ENCODE measurements at places on chromosomes 2 and 18.
A peak's percentile ranks its signal among the peaks of the same experiment; 100 is the strongest.

- no peak for DNase-seq
Observed at GRCh38 chr18:79397247-79397829, 1.6 kb downstream of the NFATC1 start.

DNA sequence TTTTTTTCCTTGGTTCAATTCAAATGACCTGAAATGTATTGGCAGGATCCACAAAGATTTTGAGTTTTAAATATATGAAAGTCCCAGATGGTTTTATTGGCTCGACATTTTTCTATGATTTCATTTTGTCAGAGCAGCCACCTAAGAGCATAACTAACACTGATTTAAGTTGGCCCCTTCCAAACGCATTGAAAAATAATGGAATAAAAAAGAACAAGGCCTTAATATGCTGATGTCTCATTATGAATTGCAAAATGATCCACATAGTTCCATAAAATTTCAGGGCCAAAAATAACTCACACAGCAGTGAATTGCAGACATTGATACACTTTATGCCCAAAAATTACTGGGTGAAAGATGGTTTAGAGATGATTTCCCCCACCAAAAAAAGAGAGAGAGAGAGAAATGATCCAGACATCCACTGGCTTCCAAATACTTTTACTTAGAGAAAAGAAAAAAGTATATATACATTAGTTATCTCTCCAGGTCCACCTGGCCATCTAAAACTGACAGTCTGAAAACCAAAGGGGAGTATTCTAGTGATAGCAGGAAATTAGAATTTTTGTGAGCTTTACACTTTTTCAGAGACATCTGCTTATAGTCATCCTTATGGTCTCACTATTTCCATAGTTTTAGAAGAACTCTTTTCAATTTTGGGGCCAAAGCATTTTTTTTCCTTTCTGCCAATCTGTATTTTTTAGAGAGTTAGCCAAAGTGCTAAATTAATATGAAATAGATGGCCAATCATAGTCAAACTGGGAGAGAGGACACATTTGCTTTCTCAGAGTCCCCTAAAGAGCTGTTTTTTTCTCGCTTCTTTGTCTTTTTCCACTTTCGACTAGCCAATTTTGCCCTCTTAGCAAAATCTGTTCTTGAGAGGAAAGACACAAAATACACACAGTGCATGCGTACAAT is 213.5 kb upstream of the RND3 start:
- no peak for DNase-seq

- peak; percentile 0 for DNase-seq
Observed at GRCh38 chr2:48946449-48947048, 191.0 kb upstream of the LHCGR start.

- DNase-seq = no peak
Observed at GRCh38 chr18:7301094-7301493, 70.2 kb downstream of the LRRC30 start.

- DNase-seq = no peak
Observed at GRCh38 chr2:236622201-236622600, 52.6 kb downstream of the ACKR3 start.

GRCh38 chr18:12782521-12782920 is 79.7 kb downstream of the PSMG2 start:
- no peak for DNase-seq

DNA sequence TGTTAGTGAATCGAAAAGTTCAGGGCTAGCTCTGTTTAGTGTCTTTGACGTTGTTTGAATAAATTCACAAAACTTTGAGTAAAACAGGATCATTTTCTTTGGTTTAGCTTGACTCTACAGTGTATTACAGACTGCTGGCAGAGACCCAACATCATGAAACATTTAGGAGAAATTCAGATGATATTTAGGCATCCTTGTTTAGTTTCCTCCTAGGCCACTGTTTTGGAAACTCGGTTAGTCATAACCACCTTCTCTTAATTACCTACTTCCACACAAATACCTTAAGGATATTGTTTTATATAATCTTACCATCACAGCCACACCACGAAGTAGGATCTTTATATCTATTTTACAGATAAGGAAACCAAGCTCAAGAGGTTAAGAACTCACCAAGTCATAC is 7.8 kb downstream of the LIMS1 start:
- DNase-seq = no peak

DNA sequence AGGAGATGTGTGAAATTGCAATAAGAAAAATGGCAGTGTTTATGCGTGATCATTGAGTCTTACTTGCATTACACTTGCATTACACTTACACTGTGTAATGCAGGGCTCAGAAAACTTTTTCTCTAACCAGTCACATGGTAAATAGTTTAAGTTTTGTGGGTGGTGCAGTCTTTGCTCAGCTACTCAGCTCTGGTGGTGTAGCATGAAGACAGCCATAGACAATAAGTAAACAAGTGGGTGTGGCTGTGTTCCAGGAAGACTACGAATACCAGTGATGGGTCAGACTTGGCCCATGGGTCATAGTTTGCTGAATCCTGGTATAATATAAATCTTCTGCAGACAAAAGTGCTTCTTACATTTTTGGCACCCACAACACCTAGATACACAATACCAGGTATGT is 115.6 kb upstream of the CYP1B1 start:
- no peak for DNase-seq

DNA sequence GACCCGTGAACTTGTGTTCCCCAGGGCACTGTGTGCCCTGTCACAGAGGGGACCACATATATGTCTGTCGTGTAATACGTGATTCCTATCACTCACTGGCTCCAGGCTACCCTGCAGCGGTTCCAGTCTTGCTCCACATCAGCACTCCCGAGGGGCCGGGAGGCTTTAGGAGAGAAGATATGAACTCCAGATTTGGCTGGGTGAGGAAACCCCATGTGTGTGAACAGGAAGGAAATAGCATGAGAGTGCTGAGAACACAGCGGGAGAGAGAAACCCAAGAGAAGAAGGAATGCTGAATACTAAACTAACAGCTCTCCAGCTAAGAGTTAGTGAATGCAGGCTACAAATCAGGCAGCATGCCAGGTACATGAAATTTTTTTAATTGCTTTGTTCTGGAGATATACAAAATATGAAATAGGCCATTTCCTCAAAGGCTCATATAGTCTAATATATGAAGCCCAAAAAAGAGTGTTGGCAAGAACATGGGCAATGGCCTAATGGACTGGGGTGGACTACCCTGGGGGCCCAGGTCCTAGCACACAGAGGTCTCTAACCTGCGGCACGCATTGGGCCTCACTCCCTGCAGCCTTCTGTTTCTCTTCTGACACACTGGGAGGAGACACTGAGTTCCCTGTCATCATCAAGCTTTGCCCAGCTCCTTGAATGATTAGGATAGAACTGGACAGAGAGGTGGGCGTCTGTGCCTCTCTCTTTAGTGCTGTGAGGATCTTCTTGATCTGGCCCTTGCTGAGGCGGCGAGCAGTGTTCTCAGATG is 372.8 kb upstream of the RAB6C start:
- no peak for DNase-seq

DNA sequence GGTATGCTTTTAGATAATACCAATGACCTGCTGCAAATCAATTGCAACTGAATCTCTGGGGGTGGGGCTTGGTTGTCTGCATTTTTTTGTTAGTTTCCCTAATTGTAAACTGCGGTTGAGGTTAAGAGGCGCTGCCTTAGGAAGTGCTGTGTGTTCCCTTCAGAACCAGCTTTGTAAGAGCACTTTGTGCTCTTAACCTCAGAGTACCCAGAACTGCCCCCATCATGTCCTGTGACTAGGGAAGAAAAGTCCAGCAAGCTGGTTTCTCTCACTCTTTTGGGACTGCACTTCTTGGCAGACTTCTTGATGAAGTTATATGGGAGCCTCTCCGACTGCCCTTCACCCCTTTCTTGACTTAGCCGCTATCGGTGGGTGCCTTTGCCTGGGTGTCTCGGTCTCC is 245.5 kb upstream of the CXCR4 start:
- DNase-seq = no peak

DNA sequence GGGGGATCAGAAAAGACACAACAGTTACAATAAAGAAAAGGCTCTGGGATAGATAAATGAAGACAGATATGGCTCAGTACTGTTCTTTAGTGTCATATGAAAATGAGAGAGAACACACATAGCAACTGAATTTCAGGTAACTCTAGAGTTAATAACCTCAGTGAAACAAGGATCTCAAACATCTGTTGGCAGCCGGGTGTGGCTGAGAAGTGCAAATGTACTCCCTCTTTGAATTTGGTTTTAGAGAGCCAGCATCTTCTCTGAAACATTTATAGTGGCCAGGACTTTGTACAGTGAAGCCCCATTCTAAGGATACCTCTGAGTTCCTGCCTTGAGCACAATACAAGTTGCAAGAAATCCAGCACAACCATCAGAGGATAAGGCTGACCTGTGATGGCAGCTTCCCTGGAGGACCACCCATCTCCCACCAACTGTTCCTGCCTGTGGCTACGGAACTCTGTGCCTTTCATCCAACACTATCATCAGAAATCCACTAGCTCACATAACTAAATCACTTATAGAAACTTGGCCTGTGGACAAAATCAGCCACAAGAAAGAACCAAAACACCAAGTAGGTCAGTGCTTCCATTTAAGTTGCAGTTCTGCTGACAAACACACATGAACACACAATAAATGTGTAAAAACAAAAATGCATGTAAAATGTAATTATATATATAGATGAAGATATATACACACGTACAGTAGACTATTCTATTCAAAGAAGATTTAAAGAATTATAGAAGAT is 37.3 kb upstream of the PEX13 start:
- no peak for DNase-seq

GRCh38 chr2:134623046-134623445 is 95.8 kb downstream of the TMEM163 start:
- DNase-seq = no peak

DNA sequence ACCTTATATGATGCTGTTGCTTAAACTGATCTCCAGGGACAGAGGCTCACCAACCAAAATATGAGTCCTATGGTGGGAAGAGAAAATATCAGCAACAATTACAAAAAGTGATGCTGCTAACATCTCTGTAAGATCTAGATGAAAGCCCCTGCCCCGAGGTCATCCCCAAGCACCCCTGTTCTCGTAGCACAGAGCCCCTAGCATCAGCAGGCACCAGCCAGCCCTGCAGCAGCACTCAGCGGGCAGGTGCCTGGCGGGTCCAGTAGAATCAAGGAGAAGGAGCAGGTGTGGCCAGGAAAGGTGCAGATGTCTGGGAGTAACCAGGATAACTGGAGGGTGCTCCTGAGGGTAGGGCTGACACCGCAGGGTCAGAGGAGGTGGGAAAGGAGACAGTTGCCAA is 474.2 kb upstream of the MYT1L start:
- DNase-seq = no peak

DNA sequence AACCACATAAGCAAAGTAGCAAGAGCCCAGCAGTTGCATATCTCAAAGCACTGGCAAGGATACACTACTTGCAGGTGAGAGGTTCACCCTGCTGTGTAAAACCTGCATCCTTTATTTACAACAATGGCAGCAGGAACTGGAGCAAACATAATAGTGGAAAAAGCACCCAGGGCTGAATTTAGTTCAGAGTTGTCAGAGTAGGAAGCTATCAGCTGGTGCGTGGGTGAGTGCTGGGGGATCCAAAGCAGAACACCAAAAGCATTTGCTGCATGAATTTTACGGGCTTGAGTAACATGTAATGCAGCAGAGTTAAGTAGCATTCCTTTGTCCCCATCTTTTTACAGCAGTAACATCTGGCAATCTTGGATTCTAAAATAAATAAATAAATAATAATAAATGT is 73.5 kb upstream of the SRD5A2 start:
- no peak for DNase-seq

- no peak for DNase-seq
Observed at GRCh38 chr2:230691005-230691647, 21.5 kb upstream of the CAB39 start.

- DNase-seq = no peak
Observed at GRCh38 chr2:164661349-164661748, 40.1 kb upstream of the GRB14 start.

DNA sequence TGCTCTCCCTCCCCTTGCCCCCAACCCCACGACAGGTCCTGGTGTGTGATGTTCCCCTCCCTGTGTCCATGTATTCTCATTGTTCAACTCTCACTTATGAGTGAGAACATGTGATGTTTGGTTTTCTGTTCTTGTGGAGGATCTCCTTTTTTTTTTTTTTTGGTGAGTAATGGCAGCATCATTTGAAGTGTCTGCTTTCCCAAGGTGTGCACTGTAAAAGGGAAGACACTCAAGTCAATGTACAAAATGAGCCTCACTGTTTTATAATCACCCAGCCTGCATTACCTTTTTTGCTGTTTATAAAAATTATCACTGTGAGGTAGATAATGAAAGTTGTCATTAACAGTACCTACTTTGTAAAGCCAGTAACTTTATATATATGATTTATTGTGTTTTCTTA is 56.9 kb downstream of the INSIG2 start:
- no peak for DNase-seq

DNA sequence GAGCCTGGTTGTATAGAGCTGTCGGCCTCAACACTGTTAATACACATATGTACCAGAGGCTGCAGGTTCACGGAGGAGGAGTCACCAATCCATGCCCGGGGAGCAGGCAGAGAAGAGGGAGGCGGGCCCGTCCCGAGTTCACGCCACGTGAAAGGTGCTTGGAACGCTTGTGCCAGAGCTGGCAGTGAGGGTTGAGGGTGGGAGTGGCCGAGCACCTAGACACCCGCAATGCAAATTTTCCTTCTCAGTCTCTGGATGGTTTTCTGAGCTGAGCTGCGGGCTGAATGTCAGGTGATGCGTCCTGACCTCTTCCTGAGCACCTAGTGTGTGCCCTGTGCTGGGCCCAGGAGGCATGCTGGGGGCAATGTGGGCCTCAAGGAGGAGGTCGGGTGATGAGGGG is 52.2 kb downstream of the ODC1 start:
- DNase-seq = no peak

GRCh38 chr2:98378901-98379300 is 32.6 kb downstream of the CNGA3 start:
- DNase-seq = no peak

DNA sequence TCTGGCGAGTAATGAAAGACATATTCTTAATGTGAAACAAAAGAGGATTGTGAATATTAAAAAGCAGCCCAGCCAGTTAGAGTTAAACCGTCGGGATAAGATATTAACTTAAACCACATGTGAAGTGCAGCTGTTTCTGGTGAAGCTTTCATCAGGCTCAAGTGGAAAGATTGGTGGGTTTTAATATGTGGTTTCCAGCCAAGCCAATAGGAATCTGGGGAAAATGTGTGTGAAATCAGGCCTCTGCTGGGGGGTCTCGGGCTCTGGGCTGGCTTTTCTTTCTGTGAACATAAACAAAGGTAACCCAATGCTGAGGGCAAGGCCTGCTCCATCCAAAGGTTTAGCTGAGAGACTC is 279.6 kb downstream of the SLC4A3 start:
- no peak for DNase-seq

Measured in activated T-cell treated with anti-CD3 and anti-CD28 coated beads for 4 hours (primary cell).